H1 (cell line): ENCODE measurements at places on chromosomes 2 and 18.
A peak's percentile ranks its signal among the peaks of the same experiment; 100 is the strongest.

DNA sequence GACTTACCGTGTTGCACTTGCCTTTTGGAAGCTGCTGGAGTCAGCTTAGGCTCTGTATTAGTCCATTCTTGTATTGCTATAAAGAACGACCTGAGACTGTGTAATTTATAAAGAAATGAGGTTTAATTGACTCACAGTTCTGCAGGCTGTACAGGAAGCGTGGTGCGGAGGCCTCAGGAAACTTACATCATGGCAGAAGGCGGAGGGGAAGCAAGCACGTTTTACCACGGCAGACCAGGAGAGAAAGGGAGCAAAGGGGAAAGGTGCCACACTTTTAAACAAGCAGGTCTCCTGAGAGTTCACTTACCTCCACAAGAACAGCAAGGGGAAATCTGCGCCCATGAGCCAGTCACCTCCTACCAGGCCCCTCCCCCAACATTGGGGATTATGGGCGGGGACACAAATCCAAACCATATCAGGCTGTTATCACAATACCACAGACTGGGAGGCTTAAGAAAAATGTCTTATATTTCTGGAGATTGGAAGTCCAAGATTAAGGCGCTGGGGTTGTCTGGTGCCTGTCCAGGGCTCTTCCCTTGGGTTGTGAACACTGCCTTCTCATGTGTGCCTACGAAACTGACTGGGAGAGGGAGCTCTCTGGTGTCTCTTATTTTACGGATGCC, 3.6 kb upstream of the D2HGDH start:
- DNase-seq = no peak

GRCh38 chr2:160498137-160498536, 4.5 kb upstream of the RBMS1 start:
- no peak for DNase-seq

- no peak for DNase-seq
Observed at GRCh38 chr2:72278046-72278445, 130.4 kb upstream of the CYP26B1 start.

DNA sequence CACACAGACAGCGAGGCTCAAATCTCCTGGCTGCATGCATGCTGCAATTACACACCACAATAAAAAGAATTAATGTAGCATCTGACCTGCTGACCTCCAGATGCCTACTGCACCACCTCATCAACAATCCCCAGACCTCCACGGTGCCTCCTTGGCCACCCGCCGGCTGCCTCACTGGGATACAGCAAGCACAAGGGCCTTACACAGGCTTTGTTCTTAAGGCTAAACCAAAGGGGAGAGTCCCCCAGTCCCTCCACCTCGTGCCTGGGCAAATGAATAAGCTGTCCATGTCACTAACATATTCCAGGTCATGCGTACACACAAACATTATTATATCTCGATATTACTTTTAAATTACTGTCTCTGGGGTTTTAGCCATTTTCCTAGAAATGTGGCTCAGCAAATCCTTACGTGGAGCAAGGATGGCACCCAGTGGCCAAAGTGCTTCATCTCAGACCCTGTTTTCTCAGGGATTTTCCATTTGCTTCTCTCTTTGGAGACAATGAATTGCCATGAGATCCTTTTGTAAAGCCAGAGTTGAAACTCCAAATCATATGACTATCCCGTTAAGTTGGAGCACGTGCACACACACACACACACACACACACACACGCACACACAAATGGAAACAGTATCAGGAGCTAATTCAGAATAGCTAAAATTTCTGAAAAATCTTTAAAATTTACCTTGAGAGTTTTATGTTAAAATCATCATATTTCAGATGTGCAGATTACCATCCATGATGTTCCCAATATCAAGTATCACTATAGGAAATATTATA, 313.8 kb downstream of the PDE11A start:
- DNase-seq = peak; percentile 62

GRCh38 chr2:98663511-98664090, 55.2 kb downstream of the UNC50 start:
- DNase-seq = no peak

GRCh38 chr18:76923485-76924085, 101.2 kb downstream of the ZNF236 start:
- peak; percentile 15 for DNase-seq

DNA sequence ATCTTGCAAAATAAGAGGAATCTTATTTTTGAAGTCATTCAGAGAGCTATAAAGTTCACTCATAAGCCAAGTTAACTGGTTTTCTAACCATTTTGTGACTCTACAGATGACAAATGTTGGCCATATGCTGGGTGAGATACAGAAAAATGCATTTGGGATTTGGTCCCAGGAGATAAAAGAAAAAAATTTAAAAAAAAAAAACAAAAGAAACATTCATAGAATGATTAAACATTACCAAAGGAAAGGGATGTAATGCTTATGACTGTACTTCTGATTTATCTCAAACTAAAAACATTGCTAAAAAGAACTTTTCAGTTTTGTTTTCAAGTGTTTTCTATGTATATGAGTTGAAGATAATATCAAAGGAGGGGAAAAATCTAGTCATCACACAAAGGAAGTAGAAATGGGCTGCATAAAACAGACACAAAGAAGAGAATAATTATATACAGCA, 43.1 kb downstream of the PELI1 start:
- no peak for DNase-seq

GRCh38 chr18:78497641-78498040, 482.0 kb upstream of the SALL3 start:
- DNase-seq = no peak

- DNase-seq = no peak
Observed at GRCh38 chr2:17363846-17364245, 154.4 kb downstream of the RAD51AP2 start.

- DNase-seq = no peak
Observed at GRCh38 chr18:43276491-43276890, 799 bp downstream of the SYT4 start.

DNA sequence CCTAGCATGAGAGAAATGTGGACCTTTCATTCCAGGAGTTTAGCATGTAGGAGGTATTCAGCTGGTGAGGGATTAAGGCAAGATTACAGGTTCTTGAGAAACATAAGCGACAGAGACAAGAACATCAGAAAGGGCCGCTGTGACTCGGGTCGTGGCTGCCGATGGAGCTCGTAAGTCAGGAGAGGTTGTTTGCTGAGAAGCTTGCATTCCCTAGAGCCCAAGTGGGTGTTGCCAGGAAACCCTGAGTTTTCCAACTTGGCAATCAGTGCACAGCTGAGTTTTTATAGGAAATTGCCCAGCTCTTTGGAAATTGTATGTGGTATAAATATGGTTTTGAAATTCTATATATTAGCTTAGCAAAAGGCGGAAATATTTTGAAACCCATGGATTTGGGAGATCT, 46.4 kb upstream of the CYP1B1 start:
- no peak for DNase-seq

DNA sequence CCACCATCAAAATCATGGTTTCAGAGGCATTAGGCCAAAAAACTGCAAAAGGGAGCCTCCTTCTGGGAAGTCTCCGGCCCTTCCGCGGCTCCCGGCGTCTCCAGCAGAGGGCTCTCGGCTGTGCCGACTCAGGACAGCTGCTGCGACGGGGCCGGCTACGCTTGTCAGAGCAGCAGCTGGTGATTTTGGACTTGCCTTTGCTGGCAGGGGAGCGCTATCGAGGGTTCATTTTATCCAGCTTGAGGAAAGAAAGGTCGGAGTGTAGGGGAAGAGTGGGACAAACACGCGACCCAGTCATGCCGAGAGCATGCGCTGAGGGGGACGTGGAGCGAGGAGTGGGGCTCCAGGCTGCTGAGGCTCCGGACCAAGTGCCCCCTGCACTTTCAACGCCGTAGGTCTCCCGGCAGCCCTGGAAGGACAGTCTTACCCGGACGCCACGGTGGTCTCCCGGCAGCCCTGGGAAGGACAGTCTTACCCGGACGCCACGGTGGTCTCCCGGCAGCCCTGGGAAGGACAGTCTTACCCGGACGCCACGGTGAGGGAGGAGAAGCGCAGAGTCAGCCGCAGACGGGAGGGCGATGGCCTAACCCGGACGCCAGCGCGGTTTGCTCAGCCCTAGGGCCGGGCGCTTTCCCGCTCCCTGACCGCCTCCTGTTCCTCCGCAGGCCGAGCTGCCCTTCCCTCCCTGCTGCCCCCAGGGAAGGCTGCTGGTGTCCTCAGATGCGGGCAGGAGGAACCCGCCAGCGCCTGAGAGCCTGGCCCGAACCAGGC, 21.7 kb downstream of the DDX18 start:
- DNase-seq = peak; percentile 89

DNA sequence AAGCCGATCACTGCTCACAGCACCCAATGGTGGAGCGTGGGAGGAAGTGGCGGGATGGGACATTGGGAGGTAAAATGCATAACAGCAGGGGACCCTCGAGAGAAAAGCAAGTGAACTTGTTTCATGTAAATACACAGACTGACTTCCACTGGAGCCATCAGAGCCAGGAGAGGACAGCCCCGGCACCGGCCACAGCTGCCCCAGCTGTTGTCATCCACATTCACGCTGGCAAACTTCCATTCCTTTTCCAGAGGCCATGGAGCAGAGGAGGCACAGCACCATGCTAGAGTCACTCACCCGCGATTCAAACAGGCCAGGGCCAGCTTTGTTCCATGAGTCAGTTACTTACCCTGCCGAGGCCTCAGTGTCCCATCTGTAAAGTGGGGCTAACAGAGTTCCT, 610.9 kb upstream of the SALL3 start:
- no peak for DNase-seq

- no peak for DNase-seq
Observed at GRCh38 chr2:62928015-62928414, 122.6 kb upstream of the OTX1 start.

- DNase-seq = no peak
Observed at GRCh38 chr18:64409511-64409910, 260.6 kb upstream of the LINC00305 start.

GRCh38 chr2:235472443-235472842, 21.4 kb upstream of the AGAP1 start:
- DNase-seq = no peak

DNA sequence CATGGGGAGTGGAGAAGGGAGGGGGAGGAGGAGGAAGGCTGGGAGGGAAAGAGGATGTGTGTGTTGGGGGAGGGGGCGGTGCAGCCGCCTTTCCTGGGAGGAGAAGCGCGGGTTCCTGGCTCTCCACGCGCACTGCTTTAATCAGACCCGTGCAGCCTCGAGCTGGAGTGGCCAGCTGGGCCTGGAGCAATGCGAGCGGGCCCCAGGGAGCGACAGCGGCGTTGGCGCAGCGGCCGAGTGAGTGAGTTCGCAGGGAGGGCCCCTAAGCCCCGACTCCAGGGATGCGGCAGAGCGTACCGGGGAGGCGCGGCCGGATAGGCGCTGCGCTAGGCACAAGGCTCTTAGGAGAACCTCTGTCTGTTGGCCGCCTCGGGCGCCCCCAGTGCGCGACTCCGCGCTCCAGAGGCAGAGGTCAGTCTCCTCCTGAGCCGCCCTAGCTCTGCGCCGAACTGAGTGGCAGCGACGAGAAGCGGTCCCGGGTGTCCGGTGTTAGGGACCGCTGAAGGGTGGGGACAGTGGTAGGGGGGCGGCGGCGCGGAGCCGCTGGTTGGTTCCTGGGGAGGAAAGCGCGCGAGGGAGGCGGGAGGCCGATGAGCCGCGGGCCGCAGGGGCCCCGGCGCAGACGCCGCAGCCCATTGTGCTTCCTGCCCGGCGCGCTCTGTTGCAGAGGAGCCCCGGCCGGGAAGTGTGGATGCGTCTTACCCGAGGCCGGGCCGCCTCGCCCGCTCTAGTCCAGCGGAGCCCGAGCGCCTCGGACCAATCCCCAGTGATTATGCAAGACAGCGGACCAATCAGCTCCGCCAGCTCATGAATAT, 455 bp upstream of the DLX1 start:
- peak; percentile 88 for DNase-seq

- DNase-seq = no peak
Observed at GRCh38 chr18:12376034-12376753, 833 bp downstream of the AFG3L2 start.

DNA sequence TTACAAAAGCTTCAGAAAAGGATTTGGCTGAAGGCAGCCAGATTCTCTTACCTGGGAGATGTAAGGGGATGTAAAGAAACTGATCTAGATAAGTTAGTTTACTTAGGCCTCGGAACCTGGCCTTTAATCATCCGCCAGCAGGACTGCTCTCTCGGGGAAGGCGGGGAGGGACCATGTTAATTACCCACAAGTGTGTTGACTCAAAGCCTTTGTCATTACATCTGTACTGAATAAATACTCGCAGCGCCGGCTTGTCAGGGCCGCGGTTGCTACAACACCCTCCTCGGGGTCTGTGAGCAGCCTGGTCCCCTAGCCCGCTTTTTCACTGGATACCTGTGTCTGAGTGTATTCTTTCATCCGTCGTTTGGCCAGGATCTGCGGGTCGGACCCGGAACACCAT, 6.7 kb downstream of the CHMP3 start:
- no peak for DNase-seq

DNA sequence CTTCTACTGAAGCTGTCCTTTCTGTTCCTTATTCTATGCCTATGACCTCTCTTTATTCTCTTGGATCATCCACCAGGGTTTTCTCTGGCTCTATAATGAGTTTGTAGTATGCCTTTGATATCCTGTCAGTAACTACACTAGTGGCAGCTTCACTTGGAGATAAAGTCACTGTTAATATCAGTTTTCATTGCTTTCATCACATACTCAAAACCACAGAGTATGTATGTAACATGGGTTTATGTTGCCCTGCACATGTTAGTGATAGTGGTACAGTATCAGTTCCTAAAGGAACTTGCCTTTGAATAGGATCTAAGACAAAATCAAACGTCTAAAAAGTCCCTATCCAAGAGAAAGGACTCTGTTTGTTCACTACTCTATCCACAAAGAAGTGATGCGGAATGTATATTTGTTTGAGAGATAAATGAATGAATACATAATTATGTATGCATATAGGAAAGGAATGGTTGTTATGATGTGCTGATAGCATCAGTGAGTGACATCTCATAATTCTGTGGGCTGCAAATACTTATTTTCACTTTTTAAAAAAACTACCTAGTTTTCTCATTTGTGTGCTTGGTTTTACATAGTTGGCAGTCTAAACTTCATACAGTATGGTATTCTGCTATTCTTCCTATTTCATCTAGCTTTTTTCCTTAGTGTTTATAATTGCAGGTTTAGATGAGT, 45.1 kb downstream of the TET3 start:
- DNase-seq = no peak

DNA sequence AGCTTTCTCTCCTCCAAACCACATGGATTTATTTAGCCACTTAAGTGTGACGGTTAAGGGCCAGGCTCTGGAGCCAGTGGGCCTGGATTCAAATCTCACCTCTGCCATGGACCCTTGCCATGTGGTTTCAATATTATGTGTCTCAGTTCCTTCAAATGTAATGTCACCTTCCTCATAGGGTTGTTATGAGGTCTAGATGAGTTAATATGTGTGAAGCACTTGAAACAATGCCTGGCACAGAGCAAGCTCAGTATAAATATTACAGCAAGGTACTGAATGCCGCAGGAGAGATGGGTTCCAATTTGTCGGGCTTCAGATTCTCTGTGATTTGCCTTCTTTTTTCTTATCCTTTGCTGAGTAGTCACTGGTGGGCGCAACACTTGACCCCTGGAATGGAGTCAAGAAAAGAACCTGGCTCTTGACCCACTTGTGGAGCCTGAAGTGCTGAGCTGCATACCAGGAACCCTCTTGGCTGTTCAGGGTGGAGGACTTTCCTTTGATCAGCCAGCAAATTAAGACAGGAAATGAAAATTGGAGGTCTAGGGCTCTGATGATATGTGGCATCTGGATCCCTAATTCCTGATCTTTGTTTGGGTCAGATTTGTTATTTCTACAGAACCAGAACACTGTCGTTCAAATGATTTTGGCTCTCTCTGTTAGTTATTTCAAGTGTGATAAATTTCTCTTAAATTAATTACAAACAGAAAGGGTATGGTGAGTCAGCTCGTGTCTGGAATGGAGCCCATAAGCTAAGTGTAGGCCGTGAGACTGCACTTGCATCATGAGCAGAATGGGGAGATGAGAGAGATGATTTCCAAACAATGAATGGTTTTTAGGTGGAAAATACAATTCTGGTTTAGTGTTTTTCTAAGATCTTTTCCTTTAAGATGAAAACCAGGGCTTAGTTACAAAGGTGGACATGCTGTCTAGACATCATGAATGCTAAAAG, 293.0 kb downstream of the KCNS3 start:
- no peak for DNase-seq
